Cortex of kidney (tissue), 1 donor: ENCODE measurements at places on chromosomes 6 and 20.

DNA sequence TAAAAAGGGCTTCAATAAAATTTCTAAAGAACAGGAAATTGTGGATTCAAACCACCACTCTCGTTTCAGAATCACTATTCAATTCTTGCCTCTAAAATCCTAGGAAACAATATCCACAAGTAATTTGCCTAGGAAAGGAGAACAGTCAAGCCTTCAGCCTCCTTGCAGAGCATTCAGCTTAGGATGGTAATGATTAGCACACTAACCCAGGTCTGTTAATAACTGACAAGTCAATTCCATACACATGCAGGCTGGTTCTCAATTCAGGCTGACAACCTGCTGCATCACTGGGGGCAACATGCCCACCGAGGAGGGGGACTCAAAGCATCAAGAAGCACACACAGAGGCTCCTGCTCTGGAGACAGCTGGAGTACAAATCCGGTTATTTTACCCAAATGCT is 57.6 kb downstream of the GMDS start:
- DNase-seq = no peak

- DNase-seq = no peak
Observed at GRCh38 chr6:291204-291696, 1.0 kb upstream of the DUSP22 start.

DNA sequence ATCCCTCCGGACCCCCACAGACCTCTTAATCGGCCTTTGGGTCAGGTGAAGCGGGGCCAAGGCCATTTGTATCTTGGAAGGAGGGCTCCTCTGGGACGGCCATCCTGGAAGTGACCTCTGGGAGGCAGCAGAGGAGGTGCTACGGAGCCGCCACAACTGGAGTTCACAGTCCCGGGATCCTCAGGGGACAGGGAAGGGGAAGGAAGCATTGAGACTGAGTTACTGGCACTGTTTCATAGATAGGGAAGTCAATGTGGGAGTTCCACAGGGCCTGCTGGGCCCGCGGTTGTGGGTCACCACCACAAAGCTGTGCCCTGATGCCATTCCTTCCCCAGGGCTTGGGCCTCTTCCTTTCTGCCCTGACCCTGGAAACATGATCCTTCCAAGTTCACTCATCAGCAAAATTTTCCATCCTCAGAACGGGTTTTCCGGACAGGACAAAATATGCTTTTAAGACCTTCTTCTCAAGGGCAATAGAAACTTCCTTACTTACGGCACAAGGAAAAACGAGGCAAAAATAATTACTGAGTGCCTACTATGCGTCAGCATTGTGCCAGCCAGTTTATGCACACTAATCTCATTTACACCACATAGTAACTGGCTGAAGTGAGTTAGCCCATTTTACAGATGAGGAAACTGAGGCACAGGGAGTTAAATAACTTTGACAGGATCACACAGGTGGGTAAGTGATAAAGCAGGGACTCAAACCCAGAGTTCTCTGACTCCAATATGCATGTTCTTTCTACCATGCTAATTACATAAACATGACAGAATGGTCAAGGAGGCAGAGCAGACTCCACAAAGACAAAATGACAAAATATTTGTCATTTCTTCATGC is 143.8 kb downstream of the UNC5CL start:
- DNase-seq = no peak

DNA sequence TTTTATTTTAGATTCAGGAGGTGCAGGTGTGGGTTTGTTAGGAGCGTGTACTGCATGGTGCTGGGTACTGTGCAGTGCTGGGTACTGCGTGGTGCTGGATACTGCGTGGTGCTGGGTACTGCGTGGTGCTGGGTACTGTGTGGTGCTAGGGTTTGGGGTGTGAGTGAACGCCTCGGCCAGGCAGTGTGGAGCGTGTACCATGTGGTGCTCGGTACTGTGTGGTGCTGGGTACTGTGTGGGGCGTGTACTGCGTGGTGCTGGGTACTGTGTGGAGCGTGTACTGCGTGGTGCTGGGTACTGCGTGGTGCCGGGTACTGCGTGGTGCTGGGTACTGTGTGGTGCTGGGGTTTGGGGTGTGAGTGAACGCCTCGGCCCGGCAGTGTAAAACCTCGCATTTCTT is 62.9 kb downstream of the WDR27 start:
- no peak for DNase-seq

DNA sequence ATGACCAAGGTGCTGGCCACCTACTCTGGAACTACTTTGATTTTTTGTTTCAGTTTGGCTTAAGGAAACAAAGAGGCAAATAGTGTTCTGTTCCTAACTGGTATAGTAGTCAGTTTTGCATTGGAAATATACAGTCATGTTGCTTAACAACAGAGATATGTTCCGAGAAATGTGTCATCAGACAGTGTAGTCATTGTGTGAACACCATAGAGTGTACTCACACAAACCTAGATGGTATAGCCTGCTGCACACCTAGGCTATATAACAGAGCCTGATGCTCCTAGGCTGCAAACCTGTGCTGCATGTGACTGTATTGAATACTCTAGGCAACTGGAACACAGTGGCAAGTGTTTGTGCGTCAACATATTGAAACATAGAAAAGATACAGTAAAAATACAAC is 80.4 kb downstream of the ARID1B start:
- no peak for DNase-seq

DNA sequence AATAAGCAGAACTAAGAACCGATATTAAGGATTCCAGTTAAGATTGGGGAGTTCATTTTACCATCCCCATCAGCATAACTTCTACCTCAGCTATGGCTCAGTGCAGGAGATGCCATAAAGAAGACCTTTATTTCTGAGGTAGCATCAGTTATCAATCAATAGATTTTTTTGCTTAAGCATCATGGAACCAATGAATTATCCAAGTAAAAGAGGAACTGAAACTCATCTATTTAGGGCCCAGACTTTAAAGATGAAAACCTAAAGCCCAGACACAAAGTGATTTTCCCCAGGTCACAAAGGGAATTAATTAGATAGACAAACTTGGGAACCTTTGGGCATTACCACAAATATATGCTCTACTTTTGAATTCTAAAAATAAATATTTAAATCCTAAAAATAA is 59.2 kb upstream of the TINAG start:
- DNase-seq = no peak

- DNase-seq = no peak
Observed at GRCh38 chr6:39209360-39209811, 19.9 kb downstream of the KCNK5 start.

DNA sequence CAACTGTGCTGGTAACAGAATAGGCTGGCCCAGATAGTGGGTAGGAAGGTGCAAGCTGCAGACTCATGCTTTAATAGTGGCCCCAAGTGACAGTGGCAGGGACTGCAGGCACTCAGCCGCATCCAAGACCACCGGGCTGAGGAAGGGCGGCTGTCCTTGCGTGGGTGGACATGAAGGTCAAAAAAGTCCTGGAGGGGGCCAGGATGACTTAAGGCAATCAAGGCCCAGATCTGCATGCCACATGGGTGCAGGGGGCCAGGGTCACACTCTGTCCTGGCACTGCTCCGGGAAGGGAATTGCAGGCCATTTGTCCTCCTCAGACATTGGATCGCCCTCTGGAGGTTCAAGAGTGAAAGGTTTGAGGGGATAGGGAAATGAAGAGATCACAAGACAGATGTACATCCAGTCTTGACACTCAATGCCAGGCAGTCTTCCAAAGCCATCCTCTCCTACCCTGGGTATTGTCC is 10.4 kb upstream of the VNN2 start:
- DNase-seq = no peak

DNA sequence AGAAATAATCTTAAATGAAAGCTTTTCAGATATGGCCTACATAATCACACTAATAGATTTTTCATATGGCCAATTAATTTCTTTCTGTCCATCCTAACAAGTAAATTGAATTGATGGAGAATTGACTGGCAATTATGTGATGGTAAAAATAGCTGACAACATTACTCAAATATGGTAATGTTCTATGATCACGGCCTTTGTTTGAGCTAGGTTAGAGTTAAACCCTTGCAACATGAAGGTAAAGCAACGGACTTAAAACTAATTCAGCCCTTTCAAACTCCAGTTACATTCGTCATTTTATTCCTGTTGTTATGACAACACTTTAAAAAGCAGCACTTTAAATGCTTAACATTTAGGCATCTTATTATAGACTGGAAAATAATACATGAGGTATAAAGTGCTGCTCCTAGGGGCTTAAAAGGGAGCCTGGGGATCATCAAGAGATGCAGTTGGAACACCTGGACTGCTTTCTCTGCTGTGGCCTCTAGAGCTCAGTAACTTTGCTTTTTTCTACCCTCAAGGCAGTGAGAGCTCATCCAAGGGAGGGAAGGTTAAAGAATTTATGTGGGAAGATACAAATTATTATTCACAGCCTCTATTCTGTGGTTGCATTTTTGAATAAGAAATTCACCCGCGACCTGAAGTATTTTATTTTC is 46.9 kb downstream of the RIPOR2 start:
- DNase-seq = no peak

DNA sequence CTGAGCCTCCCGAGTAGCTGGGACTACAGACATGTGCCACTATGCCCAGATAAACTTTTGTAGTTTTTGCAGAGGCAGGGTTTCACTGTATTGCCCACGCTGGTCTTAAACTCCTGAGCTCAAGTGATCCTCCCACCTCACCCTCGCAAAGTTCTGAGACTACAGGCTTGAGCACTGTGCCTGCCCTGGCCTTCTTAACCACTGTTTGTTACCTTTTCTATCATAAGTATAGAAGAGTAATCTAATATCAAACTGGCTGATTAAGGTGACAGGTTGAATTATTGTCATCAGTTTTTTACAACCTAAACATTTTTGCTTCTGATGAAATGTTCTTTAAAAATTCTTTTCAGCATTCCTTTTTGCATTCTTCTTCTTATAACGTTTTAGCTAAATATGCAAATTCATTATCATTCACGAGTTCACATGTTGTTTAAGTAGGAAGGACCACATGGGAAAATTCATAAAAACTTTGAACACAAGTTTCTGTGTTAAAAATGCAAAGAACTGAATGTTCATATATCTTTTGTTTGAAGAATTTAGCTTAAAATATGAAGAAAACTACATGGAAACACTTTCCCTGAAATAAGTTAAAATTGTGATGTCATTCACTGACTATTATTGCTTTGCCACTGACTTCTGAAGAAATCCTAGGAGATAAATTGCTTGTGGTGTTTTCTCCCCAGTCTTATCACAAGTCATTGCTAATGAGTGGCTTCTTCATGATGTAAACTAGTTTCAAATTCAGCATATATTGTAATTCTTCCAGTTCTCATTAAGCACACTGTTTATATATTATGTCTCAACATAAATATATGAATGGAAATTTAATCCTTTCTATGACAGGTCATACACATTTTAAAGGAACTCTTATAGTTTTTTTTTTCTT is 106.7 kb downstream of the ADGRB3 start:
- DNase-seq = no peak

DNA sequence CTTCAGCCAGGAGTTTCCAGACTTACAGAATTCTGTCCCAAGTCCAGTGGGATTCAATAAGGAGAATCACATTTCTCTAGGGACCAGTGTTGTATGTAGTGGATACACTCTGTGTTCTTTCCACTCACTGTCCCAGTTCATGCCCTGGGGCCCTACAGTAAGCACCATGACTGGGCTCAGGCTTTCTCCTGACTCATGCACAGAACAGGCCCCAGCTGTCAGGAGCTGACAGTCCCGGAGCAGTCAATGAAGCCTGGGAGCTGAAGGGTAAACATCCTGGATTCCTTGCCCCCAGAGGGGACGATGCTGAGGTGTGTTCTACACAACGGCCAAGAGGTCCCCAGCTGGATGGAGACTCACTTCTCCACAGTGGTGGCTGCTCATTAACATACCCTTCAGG is 40.2 kb upstream of the LRFN2 start:
- no peak for DNase-seq

DNA sequence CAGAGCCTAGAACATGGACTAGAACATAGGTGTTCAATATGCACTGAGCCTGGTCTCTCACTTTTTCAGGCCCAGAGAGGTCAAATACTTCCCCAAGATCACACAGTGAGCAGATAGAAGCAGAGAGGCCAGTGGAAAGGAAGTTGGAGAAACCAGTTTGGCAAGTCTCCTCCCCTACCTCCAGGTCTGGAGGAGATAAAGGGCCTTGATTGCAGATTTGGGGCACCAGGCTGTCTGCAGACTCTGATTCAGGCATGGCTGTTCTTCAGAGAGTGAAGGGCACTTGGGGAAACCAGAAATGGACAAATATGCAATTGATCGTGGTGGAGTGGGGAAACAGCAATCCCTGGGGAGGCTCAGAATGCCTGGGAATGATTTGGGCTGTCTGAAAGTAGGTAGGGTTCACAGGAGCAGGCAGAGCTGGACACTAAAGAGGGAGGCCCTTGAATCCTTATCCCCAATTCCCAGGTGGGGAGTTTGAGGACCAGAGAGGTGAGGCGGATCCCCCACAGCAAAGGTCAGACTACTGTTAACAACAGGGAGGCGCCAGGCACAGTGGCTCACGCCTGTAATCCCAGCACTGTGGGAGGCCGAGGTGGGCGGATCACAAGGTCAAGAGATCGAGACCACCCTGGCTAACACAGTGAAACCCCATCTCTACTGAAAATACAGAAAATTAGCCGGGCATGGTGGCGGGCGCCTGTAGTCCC is 2.3 kb downstream of the PEDS1 start:
- no peak for DNase-seq

DNA sequence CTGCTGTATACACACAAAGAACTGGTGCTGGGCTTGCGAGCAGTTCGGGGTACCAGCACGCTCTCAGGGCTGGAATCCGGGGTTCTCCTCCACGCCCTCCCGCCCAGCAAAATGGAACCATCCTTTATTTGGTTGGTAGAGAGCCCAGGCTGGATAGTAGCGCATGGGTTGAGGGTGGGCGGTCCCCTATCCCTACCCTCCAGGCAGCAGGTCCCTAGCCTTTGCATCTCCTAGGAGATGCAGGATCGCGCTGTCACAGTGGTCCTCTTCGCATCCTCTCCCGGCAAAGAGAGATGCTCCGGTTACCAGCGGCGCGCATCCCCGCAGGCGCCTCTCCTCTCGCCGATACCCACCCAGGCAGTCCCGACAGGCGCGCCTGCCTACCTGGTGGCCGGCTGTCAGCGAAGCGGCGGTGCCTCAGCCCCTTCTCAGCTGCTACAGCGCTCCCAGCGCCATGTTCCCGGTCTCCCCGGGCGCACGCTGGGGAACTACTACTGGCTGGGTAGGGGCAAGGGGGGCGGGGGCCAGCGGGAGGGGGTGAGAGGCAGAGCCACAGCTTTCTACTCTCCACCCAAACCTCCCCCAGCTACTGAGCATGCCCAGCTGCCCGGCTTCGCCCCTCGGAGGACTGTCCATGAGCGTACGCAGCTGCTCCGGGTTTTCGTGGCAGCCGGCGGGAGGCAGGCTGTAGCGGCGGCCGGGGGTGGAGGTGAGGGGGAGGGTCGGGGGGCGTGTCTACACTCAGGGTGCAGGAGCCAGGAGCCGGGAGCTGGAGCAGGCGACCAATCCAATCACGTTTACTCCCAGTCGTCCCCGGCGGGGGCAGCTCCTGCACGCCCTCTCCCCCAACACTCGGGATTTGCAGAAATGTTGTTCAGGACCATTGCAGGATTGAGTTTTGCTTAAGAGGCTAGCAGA is at the start of gene PAK5:
PAK5 (minus strand) TSS at position 699 of the 918 bp plus-strand sequence. CDS start 194,748 bp downstream, outside the sequence.
- no peak for DNase-seq

DNA sequence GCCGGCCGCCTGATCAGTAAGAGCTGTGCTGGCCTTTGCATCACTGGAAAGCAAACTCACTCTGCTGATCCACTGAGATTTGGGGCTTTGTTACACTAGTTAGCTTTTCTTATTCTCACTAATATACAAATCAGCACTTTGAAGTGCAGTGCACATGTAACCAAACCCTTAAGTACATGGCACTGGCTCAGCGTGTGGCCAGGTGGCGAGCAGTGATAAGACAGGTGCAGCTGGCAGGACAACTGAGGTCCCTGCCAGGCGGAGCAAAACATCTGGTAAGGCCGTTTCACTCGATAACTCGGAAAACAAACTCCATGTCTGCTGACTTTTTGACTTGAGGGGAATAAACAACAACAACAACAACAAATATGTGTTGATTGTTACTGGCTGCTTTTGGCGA is 11.0 kb downstream of the GFRA4 start:
- no peak for DNase-seq
